ENCODE measurements at places on chromosomes 1 and 21.

- no peak for DNase-seq
These were observed 32.6 kb downstream of the SEMA6C start for GRCh38 chr1:151113877-151114276.

DNA sequence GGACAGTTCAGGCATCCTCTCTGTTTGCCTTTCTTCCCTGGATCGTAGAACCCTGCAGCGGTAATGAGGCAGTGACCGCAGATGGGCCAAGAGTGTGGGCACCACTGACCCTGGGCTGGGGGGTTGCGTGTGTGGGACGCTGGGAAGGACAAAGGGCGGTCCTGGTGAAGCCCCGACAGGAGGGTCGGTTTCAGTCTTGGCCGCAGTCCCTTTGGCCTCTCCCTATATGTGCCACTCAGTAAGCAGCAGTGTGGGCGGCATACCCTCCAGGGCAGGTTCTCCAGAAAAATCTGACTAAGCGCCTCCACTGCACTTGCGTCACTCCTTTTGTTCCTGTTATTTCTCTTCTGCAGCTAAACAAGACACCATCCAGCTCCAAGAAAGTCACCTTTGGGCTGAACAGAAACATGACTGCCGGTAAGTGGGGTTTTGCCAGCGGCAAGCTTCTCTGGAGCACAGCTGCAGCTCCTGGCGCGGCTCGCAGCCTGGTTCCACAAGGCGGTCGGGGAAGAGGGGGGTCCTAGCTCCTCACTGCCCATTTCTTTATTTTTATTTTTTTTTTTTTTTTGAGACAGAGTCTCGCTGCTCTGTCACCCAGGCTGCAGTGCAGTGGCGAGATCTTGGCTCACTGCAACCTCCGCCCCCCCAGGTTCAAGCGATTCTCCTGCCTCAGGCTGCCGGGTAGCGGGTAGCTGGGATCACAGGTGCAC is 27.7 kb upstream of the PDXK start:
- no peak for DNase-seq

GRCh38 chr21:37788503-37788902 is 127.8 kb downstream of the KCNJ6 start:
- DNase-seq = no peak

- no peak for DNase-seq
These were observed 541.4 kb upstream of the B3GALT2 start for GRCh38 chr1:193727850-193728249.

- no peak for DNase-seq
These were observed 316.2 kb downstream of the HMCN1 start for GRCh38 chr1:186050360-186050759.

GRCh38 chr1:210527091-210527490 is 198.4 kb downstream of the HHAT start:
- no peak for DNase-seq

GRCh38 chr1:39305555-39305954 is 101.1 kb downstream of the MACF1 start:
- no peak for DNase-seq

DNA sequence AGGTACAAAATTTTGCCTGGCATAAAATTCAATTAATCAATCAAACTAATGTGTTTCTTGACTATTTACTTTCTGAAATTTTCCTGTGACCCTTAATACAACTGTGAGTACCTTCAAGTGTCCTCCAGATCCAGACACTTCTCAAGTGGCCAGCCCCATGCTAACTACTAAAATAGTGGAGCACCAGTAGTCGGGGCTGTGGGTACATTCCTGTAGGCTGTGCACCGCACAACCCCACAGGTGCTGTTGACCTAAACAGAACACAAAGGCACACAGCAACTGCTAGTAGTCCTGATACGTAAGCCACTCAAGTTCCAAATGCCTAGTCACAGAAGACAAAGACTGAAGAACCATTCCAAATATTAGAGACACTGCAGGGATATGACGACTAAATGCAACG is 36.6 kb downstream of the TMEM50B start:
- DNase-seq = no peak

GRCh38 chr1:3596663-3597598 is 14.4 kb downstream of the MEGF6 start:
- no peak for DNase-seq

- no peak for DNase-seq
These were observed 69.1 kb downstream of the SLC66A1 start for GRCh38 chr1:19381261-19381660.

DNA sequence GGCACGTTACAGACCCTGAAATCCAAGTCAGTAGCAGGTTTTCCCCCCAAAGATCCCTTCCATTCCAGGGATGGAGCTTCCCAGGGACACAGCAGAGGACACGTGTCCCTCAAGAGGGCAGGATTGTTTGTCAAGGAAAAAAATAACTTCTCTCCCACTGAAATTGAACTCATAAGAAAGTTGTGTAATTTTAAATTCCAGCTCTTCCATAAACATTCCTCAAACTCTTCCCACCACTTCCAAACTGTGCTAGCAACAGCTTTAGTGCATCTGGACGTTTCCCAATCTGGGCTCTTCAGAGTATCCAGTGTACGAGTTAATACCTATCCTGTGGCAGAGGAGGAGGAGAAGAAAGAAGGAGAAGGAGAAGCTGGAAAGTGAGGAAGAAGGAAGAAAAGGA is 79.6 kb downstream of the PSMG1 start:
- DNase-seq = no peak

GRCh38 chr1:1212780-1213344 is 1.1 kb downstream of the TNFRSF4 start:
- DNase-seq = peak; percentile 32

DNA sequence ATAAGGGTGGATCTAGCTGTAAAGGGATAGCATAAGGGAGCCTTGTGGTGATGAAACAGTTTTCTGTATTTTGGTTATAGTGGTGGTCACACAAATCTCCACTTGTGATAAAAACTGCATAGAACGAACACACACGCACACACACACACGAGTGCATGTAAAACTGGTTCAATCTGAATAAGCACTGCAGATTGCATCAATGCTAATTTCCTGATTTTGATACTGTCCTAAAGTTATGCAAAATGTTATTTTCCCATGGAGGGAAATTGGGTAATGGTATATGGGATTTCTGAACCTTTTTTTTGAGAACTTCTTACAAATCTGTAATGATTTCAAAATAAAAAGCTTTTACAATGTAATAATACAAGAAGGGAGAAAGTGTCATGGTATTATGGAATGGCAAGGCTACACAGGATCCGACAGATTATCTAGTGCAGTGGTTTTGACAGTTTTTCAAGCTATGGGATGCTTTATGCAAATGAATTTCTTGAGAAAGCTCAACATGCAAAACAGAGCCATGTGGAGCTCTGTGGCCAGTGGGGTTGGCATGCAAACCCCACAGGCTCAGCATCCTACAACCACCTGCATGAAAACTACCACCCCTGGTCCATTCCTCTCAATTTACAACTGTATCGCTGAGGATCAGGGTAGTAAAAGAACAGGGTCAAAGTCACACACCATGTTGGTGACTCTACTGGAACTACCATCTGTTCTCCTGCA is 18.8 kb downstream of the SLC41A1 start:
- no peak for DNase-seq

GRCh38 chr1:205441716-205442050 is 14.2 kb downstream of the BLACAT1 start:
- DNase-seq = no peak

- DNase-seq = no peak
These were observed 39.4 kb upstream of the FAM131C start for GRCh38 chr1:16112596-16113555.

DNA sequence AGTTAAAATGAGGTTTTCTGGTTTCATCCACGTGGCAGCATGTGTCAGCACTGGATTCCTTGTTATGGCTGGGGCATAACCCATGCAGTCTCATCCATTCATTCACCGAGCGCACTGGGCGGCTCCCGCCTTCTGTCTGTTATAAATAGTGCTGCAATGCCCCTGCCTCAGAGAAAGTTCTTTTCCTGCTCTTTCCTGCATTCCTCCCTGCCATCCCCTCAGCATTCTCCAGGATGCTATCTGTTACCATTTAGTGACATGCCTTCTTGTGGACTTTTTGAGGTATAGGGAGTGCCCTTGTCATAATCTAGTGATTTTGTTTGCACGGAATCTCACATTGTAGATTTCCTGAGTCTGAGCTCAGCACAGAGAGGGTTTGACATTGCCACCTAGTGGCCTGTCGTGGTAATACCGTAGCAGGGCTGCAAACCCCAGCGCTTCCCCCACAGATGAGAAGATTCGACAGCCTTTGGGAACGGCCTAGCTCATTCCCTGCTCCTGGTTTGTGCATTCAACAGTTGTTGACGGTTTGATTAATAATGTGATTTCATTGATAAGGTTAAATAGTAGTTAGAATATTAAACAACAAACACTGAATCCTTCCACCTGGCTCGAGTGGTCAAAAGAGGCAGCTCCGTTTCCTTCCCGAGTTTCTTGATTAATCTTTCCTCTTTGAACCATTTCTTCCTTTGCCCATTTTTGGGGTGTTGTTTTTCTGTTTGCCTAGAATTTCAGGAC is 46.3 kb downstream of the UMODL1 start:
- DNase-seq = peak; percentile 53

DNA sequence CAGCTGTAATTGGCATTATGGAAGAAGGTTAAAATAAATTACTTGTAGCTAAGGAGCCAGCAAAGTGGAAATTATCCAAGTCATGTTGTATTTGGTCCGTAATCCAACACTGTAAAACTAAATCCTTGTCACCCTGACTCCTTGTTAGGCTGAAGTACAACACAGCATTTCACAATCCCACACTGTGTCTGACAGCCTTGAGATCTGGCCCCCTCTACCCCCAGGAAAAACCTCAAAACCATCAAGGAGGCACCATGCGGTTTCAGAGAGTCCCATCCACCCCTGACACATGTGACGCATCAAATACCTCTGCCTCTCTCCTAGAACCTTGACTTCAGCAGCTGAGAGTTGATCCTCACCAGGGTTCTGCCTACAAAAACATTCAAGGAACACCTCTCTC is 41.0 kb downstream of the LMX1A start:
- DNase-seq = no peak

DNA sequence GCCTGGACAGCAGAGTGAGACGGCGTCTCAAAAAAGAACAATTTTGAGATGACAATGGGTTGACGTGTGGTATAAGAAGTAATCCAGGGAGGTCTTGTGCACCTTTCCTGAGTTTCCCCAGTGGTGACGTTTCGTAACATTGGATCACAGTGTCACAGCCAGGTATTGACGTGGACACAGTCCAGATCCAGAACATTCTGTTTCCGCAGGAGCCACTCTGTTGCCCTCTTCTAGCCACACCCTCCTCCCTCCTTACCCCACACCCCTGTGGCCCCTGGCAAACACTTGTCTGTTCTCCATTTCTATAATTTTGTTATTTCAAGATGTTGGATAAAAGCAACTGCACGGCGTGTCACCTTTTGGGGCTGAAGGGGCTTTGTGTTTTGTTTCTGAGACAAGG is 6.5 kb upstream of the TRAPPC10 start:
- no peak for DNase-seq

DNA sequence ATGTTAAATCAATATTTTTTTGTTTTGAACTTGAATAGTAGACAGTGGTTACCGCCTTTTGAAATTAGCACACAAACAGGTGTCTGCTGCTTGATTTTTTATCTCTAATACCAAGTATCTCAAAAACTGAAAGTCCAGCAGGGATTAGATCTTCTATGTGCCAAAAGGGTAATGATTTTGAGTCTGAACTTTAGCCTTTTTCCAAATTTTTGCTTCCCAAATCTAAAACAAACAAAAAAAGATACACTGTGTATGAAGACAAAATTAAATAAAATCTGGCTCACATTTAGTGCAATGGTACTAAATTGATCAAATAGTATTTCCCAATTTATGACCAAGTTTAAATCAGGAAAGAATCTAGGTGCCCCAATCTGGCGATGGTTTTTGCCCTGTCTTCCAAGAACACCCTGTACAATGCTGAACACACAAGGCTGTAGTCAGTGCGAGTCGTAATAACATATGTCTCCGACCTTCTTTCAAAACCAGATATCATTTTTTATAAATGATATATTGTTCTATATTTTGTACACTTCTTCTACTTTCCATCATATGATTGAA is 40.5 kb downstream of the PLPPR4 start:
- no peak for DNase-seq

- DNase-seq = no peak
These were observed 57.4 kb downstream of the BRINP2 start for GRCh38 chr1:177227978-177228692.

DNA sequence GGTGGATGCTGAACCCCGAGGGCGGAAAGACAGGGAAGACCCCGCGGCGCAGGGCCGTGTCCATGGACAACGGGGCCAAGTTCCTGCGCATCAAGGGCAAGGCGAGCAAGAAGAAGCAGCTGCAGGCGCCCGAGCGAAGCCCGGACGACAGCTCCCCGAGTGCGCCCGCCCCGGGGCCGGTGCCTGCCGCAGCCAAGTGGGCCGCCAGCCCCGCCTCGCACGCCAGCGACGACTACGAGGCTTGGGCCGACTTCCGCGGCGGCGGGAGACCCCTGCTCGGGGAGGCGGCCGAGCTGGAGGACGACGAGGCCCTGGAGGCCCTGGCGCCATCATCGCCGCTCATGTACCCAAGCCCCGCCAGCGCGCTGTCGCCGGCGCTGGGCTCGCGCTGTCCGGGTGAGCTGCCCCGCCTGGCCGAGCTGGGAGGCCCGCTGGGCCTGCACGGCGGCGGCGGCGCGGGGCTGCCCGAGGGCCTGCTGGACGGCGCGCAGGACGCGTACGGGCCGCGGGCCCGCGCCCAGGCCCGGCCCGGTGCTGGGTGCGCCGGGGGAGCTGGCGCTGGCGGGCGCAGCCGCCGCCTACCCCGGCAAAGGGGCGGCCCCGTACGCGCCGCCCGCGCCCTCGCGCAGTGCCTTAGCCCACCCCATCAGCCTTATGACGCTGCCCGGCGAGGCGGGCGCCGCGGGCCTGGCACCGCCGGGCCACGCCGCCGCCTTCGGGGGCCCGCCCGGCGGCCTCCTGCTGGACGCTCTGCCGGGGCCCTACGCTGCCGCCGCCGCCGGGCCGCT is 20.7 kb downstream of the FOXO6 start:
- no peak for DNase-seq

DNA sequence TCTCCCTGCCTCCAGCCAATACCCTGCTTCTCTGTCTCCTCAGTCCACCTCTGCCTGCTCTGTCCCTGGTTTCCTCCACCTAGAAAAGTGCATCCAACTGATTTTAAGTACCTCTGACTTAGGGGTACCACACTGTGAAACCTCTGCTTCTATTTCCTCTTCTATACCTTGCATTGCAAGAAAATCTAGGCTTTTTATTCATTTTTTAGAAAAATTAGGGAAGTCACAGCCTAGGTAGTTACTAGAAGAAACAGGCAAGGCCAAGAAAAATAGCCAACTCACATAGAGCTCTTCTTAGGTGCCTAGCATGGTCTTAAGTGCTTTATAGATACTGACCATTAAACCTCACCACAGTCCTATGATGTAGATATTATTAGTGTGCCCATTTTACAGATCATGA is 39.1 kb downstream of the HIVEP3 start:
- DNase-seq = no peak

DNA sequence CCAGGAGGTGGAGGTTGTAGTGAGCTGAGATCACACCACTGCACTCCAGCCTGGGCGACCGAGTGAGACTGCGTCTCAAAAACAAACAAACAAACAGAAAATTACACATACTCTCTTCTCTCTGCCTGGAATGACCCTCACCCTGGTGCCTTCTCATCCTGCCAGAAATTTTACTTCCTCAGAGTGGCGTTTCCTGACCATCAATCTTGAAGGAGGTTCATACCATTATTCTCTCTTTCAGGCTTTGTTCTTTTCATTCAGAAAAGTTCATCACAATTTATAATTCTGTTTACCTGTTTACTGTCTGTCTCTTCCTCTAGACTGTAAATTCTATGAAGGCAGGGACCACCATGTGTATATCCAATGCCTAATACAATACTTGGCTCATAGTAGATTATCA is 79.3 kb downstream of the RPS6KA1 start:
- no peak for DNase-seq

- DNase-seq = peak; percentile 72
These were observed 8.8 kb downstream of the ZNF683 start for GRCh38 chr1:26363549-26364448.

- no peak for DNase-seq
These were observed 35.8 kb downstream of the HHAT start for GRCh38 chr1:210364479-210364878.
